Kidney epithelial cell (primary cell): ENCODE measurements at places on chromosomes 2 and 18. TPM values are rescaled to one million over a fixed set of nuclear protein-coding genes. Genes with fewer than 3 reads are reported as not detected.

Gene CROCC2
- not detected in 2 replicates for total RNA-seq

DNA sequence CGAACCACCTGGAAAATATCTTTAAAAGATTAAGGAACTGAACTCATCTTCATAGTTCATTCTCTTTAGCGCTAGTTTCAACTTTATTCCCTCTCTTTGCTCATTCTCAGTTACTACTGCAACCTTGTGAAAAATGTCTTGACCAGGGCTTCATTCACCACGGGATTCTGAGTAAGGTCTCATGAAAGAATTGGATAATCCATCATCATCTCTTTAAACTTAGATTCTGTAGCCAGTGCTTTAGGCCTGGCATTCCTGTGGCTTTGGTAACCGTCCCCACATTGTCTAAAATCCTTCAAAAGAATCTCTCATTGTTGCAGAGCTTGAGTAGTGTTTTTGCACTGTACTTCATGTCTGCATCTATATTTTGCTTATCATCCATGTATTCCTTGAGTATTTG, 229.5 kb downstream of the ETAA1 start:
- DNase-seq = no peak

GRCh38 chr2:58376592-58376991, 135.5 kb upstream of the FANCL start:
- DNase-seq = no peak

DNA sequence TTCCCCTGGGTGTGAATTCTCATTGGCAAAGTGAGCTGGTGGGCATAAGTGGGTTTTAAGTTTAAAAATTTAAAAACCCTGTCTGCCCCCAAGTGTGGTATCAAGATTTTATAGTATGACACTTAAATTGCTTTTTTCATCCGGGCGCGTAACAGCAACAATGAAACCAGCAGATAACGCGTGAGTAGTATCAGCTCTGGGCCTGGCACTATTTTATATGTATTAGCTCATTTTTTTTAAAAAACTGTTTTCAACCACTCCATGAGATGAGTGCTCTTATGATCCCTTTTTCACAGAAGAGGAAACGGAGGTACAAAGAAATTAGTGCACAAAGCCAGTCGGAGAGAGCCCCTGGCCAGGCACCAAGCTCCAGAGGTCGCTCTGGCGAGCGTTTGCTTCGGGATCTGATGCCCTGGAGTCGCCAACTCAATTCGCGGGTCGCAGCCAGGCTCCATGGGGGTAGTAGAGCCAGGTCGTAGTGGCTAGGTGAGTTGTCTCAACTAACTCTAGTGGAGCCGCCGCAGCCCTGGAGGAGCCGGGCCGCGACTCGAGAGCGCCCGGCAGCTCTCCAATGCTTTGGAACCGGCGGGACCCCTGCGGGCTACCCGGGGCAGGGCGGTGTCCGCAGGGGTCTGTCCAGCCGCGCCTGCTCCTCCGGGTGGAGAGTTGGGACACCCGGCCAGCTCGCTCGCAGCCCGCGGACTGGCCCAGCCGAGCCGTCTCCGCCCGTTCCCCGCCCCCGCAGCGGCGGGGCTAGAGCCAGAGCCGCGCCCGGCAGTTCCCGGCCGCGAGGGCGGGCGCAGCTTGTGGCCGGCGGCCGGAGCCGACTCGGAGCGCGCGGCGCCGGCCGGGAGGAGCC, at the start of gene IL1R1:
Gene IL1R1, plus strand, starts transcription at position 777 of the 859 bp plus-strand sequence. CDS start 14,979 bp downstream, outside the sequence.
- DNase-seq = no peak

- no peak for DNase-seq
Observed at GRCh38 chr2:98796775-98797544, 66.0 kb upstream of the MGAT4A start.

Gene RAB17
- total RNA-seq = 10.7 and 12.1 TPM in 2 replicates

Gene SEC11C
- 88.1 and 97.9 TPM in 2 replicates for total RNA-seq

DNA sequence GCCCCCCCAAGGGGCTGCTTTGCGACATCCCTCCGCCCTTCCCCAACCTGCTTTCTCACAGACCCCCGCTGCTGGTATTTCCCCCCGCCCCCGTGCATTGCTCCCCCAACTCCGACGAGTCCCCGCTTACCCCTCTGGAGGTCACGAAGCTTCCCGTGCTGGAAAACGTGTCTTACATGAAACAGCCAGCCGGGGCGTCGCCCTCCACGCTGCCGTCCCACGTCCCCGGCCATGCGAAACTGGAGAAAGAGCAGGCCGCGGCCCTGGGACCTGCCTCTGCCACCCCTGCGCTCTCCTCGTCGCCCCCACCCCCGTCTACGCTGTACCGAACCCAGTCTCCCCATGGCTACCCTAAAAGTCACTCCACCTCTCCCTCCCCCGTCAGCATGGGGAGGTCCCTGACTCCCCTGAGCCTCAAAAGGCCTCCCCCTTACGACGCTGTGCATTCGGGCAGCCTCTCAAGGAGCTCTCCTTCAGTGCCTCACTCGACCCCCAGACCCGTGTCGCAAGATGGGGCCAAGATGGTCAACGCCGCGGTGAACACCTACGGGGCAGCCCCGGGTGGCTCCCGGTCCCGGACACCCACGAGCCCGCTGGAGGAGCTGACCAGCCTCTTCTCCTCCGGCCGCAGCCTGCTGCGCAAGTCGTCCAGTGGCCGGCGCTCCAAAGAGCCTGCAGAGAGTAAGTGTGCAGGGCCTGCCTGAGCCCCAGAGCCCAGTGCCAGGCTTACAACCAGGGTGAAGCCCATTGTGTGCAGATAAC, 183.0 kb downstream of the NYAP2 start:
- DNase-seq = no peak

- no peak for DNase-seq
Observed at GRCh38 chr2:147345246-147345645, 499.6 kb upstream of the ACVR2A start.

- no peak for DNase-seq
Observed at GRCh38 chr2:103656558-103656957, 894.7 kb downstream of the TMEM182 start.

DNA sequence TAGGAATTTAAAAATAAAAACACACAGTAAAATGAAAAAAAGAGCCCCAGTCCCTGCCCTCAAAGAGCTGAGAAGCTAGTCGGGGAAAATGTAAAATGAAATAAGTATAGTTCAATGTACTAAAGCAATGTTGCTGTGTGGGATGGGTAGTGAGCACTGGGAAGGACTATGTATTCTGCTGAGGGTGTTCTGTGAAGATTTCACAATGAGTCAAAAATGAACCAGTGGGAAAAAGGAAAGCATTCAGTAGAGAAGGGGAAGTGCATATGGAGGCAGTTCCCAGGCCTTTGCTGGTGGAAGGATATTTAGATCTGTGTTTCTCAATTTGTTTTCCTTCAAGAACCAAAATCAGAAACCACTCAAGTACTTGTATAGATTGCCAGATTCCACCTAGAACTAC, 1094.7 kb upstream of the KLHL29 start:
- DNase-seq = no peak

- peak; percentile 80 for DNase-seq
Observed at GRCh38 chr18:59814891-59815290, 84.9 kb upstream of the PMAIP1 start.

GRCh38 chr18:62242955-62243354, 55.9 kb downstream of the RELCH start:
- DNase-seq = no peak

DNA sequence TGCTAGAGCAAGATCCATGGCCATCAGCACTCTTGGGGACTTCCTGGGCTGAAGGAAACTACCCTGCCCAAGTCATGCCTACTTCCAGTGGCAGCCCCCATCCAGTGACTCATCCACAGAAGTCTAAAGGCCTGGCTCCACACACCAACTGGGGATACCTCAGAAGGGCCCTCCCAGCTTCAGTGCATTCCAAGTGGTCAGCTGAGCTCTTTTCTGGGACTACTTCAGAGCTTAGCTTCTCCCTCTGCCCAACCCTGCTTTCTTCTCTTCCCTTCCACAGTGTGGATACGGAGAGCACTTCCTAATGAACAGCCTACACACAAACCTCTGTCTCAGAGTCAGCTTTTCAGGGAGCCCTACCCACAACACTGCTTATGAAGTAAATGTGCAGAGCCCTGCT, 66.5 kb downstream of the CLHC1 start:
- no peak for DNase-seq

Gene DOK6
- 0.67 and 1.2 TPM in 2 replicates for total RNA-seq

Gene VSNL1
- 0.13 TPM in 1 of 2 replicates, not detected in the other for total RNA-seq

- DNase-seq = peak; percentile 18
Observed at GRCh38 chr2:54416166-54416813, 39.8 kb upstream of the SPTBN1 start.

GRCh38 chr2:196274387-196274809, 103.0 kb upstream of the STK17B start:
- DNase-seq = no peak
